Activated T-cell treated with anti-CD3 and anti-CD28 coated beads, Interleukin-2, amount 50 U/mL, for 1 hour (primary cell): ENCODE measurements at places on chromosomes 1 and 21.

GRCh38 chr1:93635614-93636543 lies 45.8 kb downstream of the BCAR3 start:
- no peak for DNase-seq

DNA sequence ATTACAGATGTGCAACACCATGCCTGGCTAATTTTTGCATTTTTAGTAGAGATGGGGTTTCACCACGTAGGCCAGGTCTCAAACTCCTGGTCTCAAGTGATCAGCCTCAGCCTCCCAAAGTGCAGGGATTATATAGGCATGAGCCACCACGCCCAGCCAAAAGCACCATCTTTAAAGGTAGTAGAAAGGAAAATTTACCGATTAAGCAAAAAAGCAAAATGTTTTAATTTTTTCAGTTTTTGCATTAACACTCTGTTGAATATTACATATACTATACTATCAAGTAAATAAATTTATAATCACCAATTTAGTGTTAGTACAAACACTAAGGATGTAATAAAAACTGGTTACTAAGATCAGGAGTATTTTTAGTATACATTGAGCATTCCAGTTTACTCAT lies 20.6 kb downstream of the RC3H1 start:
- DNase-seq, result no peak

DNA sequence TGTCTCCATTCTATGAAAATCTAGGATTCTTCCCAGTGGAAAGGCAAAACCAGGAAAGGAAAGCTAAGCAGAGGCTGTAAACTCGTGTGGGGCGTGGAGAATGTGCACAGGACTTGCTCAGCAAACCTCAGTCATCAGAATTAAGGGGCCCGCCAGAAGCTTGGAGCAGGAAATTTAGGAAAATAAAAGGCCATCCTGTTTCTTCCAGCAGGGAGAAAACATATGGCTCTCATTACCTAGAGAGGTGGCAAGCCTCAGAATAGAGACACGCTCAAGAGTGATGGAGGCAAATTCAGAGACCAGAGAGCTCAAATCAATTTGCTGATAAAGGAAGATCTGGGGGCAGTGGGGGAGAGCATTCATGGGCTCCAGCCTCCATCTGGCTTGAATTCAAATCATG lies 151.9 kb upstream of the KLHDC7A start:
- DNase-seq, result no peak

DNA sequence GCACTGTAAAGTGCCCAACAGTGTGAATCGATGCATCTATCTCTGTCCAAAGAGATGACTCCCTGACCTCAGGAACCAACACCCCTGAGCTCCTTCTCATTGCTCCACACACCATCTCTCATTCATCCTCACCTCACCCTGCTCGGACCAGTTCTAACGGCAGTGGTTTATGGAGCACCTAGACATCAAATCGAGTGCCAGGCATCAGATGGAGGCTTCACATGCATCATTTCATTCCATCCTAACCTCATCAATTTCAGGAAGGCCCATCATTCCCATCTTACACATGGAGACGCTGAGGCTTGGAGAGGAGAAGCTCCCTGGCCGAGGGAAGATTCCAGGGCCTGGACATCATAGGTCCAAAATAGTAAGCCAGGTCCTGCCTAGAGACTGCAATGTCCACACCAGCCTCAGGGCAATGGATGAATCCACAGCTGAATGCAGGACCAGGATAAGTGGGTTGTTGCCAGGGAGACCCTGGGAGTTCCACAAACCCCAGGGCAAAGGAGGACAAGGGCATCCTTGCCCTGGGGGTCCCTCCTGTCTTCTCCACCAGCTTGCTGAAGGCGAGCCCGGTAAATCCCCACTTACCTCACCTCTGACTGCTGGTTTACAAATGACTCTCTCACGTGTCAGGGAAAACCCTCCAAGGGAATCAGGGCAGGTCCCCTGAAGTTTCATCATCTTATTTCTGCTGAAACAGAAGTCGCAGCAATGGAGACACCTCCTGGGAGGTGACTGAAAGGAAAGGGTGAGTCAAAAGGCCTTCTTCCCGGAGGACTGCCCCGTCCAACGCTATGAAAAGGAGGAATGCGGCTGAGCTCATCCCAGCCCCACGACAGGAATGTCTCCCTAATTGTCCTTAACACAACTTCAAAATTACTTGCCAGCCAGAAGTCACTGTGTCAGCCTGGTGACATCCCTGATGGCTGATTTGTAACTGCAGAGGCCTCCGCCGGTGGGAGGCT lies 9.0 kb upstream of the IFFO2 start:
- DNase-seq, result no peak

- DNase-seq, result no peak
Measured at GRCh38 chr1:8107897-8108296, 81.8 kb upstream of the ERRFI1 start.

DNA sequence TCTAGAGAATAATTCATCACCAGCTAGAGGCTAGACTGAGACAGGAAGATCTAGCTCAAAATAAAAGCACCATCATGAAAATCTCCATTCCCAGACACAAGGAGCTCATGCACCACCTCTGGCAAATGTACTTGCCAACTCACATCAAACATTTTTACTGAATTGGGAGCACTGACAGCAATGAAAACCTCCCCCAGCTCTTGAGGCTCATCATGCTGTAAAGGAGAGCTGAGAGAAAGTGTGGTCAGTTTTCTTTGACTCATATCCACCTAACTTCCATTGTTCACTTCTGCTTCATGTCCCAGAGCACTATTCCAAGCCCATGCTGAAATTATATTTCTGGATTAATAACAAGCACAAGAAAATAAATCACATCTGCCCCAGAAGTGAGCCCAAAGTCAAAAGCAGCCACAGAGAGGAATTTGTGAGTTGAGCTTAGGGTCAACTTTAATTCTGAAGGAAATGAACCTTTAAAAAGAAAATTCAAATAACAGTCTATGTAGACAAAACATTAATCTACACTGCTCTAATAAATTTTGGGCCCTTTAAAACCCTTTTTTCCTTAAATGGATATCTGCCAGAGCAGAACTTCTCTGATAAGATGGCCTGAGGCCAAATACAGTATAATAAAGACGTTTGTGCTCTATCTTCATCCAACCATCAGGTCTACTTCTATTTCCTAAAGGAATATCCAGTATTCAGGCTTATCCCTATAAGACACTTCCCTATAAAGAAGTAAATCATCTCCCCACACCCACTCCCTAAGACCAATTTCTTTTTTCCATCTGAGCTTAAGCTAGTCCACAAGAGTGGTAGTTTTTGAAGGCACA lies 85.9 kb upstream of the ADAM30 start:
- no peak for DNase-seq

- no peak for DNase-seq
Measured at GRCh38 chr1:177069490-177069889, 95.0 kb downstream of the ASTN1 start.

GRCh38 chr1:79006564-79006963 lies at the start of gene ADGRL4:
Gene ADGRL4, minus strand, starts transcription at chr1:79006730. Its CDS starts 76 bp downstream, at chr1:79006654.
- no peak for DNase-seq

DNA sequence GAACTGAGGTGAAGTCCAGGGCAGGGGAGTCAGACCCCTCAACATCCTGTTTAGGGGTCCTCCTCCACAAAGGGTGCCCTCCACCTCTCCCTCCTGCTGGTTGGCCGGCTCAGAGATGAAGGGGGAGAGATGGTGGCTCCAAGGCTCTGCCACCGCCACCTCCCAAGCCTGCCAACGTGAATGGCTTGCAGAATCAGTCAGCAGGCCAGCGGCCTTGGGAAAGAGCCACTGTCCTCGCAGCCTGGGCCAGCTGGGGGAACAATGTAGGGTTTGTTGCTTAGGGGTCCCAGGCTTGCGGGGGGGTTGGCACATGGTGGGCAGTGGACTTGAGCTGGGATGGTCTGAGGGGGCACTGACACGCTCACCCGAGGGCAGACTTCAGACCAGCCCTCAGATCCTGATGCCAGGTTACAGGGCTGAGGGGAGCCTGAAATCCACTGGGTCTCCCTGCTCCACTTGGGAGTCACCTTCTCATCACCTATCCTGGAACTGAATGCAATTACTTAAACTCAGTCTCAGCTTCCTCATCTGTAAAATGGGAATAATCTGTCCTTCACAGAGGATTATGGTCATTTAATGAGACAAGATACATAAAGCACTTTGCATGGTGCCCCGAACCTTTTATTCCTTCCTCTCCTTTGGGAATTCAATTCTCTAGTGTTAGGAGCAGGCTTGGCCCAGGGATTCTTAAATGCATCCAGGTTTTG lies 8.3 kb downstream of the GPR37L1 start:
- DNase-seq, result no peak

GRCh38 chr1:28578696-28579218 lies 13.3 kb upstream of the RAB42 start:
- DNase-seq, result no peak

DNA sequence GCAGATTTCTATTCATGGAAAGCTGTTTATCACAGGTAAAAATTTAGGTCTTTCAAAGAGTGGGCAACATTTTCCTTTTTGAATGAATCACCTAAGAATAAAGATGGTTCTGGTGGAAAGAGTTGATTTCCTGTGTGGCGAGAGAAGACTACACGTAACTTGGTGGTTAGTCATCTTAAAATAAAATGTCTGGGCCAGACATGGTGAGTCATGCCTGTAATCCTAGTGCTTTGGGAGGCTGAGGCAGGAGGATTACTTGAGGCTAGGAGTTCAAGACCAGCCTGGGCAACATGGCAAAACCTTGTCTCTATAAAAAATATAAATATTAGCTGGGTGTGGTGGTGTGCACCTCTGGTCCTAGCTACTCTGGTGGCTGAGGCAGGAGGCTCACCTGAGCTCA lies 65.7 kb downstream of the DISP1 start:
- DNase-seq, result no peak

- DNase-seq, result no peak
Measured at GRCh38 chr1:54305906-54306514, 100.2 kb downstream of the SSBP3 start.
